ENCODE measurements at places on chromosomes 12 and 14.

DNA sequence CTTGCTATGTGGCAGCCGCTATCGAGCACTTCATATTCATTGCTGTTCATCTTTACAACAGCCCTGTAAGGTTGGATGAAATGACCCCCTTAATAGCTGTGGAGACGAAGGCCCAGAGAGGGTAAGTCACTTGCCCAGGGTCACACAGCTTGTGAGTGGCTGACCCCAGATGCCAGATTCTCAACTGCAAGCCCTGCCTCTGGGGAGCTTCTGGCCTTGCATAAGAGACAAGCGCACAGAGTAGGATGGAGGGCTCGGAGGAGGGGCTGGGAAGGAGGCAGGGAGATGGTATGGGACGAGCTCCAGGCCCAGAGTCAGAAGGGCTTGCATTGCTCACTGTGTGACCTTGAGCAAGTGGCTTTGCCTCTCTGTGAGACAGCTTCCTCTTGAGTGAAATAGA, 27.4 kb upstream of the NCOR2 start:
- no peak for DNase-seq

- no peak for DNase-seq
Measured at GRCh38 chr12:75833268-75833667, 198.3 kb downstream of the PHLDA1 start.

GRCh38 chr12:16458521-16459078, 111.2 kb downstream of the MGST1 start:
- DNase-seq = no peak

GRCh38 chr12:122265476-122265875, 818 bp downstream of the VPS33A start:
- DNase-seq = no peak

GRCh38 chr12:40586823-40587222, 105.4 kb upstream of the CNTN1 start:
- DNase-seq = no peak

GRCh38 chr12:96720363-96720705, 186.7 kb upstream of the NEDD1 start:
- no peak for DNase-seq

DNA sequence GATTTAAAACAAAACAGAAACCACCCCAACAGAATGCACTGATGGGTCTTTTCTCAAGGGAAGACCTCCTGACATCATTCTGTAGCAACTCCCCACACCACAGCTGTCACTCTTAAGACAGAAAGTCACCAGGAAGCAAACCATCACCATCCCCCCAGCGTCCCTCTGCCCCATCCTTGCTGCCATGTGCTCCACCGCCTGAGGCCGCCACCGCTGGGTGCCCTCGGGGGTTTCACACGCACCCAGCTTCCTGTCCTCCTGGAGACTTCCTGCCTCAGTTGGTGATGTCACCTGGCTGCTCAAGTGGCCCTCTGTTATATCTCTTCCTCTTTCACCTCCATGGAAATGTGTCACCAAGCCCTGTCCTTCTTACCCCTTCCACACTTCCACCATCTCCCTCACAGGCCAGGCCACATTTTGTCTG, 71.4 kb upstream of the GPR68 start:
- DNase-seq = peak; percentile 84

DNA sequence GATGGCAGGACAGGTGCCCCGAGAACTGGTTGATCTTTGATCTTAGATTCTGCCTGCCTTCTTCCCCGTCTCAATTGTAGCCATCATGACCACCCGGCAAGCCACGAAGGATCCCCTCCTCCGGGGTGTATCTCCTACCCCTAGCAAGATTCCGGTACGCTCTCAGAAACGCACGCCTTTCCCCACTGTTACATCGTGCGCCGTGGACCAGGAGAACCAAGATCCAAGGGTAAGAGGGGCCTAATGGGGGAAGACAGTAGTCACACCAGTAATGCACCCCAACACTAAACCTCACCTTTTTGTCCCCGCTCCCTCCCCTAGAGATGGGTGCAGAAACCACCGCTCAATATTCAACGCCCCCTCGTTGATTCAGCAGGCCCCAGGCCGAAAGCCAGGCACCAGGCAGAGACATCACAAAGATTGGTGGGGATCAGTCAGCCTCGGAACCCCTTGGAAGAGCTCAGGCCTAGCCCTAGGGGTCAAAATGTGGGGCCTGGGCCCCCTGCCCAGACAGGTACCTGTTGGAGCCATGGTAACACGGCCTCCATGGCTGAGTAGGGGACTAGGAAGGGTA, 556 bp downstream of the TROAP start:
- DNase-seq = no peak

DNA sequence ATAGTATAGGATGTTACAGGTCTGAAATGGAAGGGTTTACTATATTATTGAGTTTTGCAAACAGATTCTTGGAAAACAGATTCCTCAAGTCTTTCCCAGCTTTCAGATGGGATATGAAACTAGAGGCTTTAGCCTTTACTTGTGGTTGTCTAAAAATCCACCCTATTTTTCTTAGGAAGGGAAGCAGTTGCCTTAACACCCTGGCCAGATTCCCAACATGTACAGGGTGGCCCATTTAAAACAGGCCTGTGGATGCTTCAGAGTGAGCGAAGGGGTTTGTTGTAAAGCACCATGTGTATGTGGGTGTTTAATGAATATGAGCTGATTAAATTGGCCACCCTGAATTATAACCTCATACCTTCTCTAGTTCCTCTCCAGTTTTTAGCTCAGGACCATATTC, 415.9 kb downstream of the ZFP36L1 start:
- no peak for DNase-seq
